Stimulated activated CD4-positive, alpha-beta T cell treated with anti-CD3 and anti-CD28 coated beads, TNF-alpha, amount 100 ng/mL, for 1 hour (primary cell): ENCODE measurements at places on chromosomes 16 and 17.

- no peak for DNase-seq
Measured at GRCh38 chr16:75385507-75386152, 47.7 kb downstream of the CFDP1 start.

GRCh38 chr16:674968-675883, at the start of gene RHBDL1:
TSS of gene RHBDL1 (plus strand) at chr16:675671. CDS start at chr16:675791, 120 bp downstream.
- no peak for DNase-seq

DNA sequence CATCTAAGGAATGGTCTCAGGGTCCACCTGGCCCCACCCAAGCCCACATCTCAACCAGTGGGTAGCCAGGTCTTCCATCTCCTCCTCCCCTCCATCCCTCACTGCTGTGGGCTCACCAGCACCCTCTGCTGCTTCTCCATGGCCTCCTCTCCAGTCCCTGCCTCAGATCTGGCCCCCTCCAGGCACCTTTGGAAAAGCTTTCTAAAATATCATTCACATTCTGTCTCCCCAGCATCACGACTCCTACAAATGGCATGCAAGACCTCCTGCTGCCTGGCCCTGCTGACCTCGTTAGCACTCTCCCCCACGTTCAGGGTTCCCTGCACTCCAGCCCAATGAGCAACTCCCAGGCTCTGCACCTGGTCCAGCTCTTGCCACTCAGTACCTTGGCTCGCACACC, 13.7 kb downstream of the GLP2R start:
- DNase-seq, result no peak

- DNase-seq, result no peak
Measured at GRCh38 chr17:80219763-80220053, 425 bp downstream of the SGSH start.

DNA sequence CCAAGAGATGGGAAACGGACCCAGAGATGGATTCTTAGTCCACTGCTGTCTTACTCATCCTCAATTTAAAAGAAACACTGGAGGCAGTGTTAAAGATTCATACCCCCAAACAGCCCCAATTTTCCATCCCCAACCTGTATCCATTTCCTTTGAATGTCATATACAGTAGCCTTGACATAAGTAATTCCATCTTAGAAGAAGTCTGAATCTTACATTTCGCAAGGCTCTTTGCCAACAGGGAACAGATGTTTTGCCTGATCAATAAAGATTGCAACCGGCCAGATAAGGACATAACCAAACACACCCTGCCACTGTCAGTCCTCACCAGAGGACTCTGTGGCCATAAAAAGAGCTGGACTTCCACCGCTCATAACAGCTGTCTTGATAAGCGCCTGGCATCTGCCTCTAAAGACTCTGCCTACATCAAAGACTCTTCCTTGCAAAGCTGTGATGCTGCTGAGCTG, 59.0 kb upstream of the MED9 start:
- no peak for DNase-seq
